CD4-positive, CD25-positive, alpha-beta regulatory T cell (primary cell): ENCODE measurements at places on chromosomes 5 and 9.

DNA sequence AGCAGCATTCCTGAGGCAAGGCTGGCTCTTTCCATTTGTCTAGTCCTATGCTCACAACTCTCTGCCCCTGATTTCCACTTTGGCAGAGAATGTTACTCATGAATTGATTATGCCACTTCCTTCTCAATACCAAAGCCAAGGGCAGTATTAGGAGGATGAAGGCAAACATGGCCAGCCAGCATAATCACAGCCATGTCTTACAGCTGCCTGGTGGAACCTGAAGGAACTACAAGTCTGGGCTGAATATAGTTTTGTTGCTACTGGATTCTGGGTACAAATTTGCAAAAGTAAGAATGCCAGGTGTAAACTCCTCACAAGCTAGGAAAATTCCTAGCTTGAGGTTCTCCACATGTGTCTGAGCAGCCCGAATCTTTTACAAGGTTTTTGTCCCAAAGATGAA lies 4.2 kb downstream of the SIL1 start:
- no peaks in the 10 kb centered on the region for H3K27me3 ChIP-seq
- no peaks in the 10 kb centered on the region for H3K36me3 ChIP-seq
- DNase-seq = no peak
- peaks cover 15% of the 10 kb centered on the region for H3K4me1 ChIP-seq

- H3K27me3 ChIP-seq = peaks cover 2% of the 10 kb centered on the region
- no peaks in the 10 kb centered on the region for H3K4me1 ChIP-seq
- no peak for DNase-seq
Measured at GRCh38 chr9:97563458-97564135, 62.1 kb downstream of the TMOD1 start.

DNA sequence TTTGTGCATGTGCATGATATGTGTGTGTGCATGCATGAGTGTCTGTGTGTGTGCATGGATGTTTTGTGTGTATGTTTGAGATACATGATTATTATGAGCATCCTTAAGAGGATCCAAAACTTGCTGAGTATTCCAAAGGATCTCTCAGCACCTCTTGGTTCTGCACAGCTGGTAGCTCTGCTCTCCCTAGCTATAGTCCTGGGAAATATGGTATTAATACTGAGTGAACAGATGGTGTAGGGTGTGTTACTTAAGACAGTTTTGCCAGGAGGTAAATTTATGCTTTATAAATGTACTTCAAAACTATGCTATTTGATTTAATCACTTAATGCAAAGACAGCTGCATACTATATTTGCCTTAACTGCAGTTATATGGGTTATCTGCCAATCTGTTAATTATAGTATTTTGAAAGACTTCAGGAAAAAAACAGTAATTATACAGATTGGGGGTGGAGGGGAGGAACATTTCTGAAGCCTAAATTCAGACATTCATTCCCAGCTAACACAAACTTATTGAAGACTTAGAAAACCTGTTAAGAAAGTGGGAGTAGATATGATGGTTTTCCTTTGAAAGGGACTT lies 215.5 kb downstream of the MPDZ start:
- H3K36me3 ChIP-seq = no peaks in the 10 kb centered on the region
- no peaks in the 10 kb centered on the region for H3K4me1 ChIP-seq
- no peaks in the 10 kb centered on the region for H3K27me3 ChIP-seq
- DNase-seq = no peak
- H3K27ac ChIP-seq = no peak overlapping the region

- H3K4me1 ChIP-seq = peaks cover 69% of the 10 kb centered on the region
- H3K4me3 ChIP-seq = peak overlapping the region; percentile 41
- DNase-seq = peak; percentile 78
- H3K36me3 ChIP-seq = no peaks in the 10 kb centered on the region
Measured at GRCh38 chr9:134391319-134392231, 65.3 kb downstream of the RXRA start.

- H3K4me1 ChIP-seq = no peaks in the 10 kb centered on the region
- DNase-seq = no peak
- no peak overlapping the region for H3K4me3 ChIP-seq
- no peak overlapping the region for H3K27ac ChIP-seq
- H3K27me3 ChIP-seq = no peaks in the 10 kb centered on the region
Measured at GRCh38 chr9:83242066-83242465, 179.1 kb upstream of the RASEF start.

DNA sequence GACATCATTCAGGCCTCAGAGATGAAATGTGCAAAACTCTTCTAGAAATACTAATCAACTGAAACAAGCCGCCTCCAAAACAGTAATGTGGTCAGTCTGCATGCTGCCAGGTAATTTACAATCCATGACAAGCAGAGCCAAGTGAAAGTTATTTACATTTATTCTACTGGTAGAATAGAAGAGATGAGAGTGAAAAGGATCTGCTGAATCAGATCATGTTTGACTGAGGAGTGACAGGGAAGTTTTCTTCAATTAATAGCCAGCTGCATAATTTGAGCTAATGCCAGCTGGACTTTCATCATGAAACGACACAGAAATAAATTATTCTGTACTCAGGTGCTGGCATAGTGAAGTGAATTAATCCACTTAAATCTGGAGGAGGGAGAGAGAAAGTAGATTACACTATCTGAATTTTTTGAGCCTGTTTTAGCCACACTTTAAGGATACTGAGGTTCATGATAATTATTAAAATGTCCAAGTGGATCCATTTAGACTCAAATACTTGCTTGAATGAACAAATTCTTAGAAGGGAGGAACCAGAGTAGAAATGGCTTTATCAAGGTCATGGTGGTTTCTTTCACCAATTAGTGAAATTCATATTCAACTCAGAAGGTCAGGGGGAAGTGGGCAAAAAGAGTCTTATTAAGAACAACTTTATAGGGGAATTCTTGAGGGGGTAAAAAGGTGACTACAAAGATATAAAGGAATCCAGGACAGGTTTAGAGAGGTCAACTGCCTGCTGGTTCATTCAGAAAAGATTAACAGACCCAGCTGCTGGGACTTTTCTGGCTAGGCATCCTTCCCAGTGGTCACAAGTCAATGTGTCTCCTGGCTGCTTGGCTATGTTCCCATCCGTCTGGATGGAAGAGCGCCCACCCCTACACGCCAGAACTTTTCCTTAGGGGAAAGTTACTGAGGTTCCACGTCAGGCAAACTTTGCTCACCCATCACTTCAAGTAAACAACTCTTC lies 350.4 kb downstream of the PDE4D start:
- H3K4me3 ChIP-seq = no peak overlapping the region
- no peaks in the 10 kb centered on the region for H3K36me3 ChIP-seq
- no peaks in the 10 kb centered on the region for H3K4me1 ChIP-seq
- H3K27me3 ChIP-seq = no peaks in the 10 kb centered on the region
- no peak for DNase-seq
- H3K27ac ChIP-seq = no peak overlapping the region
